ENCODE measurements at places on chromosomes 3 and 15.

DNA sequence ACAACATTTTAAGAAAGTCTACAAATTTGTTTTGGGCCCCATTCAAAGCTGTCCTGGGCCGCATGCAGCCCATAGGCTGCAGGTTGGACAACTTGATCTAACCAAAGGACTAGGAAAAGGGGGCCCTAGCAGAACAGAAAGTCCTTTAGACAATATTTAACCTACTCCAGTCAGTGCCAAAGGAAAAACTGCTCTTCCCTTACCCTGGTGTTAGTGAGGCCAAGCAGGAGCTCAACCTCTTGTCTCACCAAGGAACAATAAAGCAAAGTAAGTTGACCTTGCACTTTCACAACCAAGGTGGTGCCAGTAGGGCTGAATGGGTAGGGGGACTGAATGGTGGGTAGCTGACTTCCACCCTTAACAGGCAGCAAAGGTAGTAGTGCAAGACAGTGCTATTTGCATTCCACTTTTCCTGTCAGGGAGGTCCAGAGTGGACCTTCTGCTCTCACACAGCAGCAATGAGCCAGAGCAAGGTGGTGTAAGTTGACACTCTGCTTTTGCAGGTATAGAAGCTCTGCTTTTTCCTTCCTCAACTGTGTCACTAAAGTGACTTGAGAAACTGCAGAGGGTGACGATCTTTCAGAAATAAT lies 124.9 kb downstream of the WDR72 start:
- DNase-seq, result no peak

DNA sequence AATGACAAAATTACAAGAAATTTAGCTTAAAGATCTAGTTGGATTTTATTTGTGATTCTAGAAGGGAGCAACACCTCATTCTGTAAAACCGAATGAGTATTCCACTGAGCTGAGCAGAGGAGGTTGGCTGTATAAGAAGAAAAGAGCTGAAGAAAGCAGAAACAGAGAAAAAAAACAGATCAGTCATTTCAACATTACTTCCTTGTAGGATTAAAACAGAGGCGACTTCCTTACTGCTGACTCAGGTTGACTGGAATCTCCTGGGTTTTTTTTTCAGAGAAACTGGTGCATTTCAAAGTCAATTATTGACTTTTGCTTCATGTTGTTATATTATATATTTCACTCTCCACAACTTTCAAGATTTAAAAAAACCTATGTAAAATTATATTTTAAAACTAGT lies 368.1 kb upstream of the UBE2E2 start:
- DNase-seq, result no peak

DNA sequence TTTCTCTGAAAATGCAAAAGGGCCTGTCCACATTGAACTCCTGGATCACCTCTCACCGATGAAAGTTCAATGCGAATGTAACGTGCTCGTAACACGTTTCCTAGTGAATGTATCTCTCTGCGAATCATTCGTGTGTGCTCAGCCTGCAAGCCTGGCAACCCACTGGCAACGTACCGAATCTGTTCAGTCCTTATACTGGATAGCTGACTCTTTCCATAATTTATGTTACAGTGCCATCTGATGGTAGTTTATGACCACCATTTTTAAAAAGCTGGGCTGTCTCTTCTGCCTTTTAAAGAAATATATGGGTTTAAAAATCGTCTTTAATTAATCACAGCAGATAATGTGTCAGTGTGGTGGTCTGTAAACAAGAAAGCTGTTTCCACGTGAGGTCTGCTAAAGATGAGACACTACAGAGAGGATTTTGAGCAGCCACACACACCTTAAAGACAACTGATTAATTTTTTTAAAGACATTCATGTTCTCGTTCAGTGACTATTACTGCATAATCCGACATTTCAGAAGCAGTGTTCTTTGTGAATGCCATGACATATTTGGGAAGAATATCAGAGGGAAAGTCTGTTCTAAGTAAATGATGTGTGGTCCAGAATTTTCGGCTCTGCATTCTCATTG lies 69.4 kb upstream of the FOXP1 start:
- DNase-seq, result peak; percentile 78

GRCh38 chr3:49024449-49024848 lies 2.5 kb downstream of the NDUFAF3 start:
- no peak for DNase-seq

DNA sequence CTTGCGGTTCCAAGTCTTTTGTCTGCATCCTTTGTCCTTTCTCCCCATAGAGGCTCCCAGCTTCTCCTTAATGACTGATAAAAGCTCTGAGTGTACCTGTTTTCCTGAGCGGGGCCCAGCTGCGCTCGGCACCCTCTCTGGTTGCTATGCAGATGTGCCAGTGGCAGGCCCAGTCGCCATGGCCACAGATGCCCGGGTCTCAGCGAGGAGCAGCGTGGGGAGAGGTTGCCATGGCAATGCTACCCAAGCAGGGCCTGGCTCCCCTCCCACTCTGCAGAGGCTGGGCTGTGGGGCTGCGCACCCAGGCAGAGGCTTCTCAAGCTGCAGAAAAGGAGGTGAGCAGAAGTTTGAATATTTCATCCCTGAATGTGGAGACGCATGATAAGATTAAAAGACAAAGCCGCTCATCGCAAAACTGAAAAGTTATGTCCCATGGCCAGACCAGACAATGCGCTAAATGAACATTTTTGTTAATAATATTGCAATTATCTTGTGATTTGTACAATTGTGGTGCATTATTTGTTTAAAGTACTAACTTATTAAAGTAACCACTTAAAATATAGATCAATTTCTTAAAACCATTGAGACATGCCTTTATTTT lies 66.1 kb downstream of the TPRA1 start:
- DNase-seq, result no peak

DNA sequence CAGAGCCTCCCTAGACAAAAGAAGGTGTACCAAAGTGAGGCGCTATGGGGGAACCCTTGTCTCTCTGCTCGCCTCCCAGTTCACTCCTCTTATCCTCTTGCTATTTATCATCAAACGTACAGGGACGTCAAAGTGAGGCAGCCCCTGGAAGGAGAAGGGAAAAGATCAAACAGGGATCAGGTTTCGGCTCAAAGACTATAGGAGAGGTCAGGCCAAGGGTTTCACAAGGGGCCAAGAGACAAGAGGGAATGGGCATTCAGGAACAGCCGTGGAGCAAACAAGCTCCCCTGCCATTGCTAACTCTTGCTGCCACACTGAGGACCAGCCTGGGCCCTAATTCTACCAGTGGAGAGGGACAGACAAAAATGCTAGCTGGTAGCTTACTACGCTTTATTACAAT lies 168.7 kb downstream of the GREM1 start:
- DNase-seq, result no peak

GRCh38 chr3:65583188-65583587 lies 455.5 kb downstream of the MAGI1 start:
- DNase-seq, result no peak

DNA sequence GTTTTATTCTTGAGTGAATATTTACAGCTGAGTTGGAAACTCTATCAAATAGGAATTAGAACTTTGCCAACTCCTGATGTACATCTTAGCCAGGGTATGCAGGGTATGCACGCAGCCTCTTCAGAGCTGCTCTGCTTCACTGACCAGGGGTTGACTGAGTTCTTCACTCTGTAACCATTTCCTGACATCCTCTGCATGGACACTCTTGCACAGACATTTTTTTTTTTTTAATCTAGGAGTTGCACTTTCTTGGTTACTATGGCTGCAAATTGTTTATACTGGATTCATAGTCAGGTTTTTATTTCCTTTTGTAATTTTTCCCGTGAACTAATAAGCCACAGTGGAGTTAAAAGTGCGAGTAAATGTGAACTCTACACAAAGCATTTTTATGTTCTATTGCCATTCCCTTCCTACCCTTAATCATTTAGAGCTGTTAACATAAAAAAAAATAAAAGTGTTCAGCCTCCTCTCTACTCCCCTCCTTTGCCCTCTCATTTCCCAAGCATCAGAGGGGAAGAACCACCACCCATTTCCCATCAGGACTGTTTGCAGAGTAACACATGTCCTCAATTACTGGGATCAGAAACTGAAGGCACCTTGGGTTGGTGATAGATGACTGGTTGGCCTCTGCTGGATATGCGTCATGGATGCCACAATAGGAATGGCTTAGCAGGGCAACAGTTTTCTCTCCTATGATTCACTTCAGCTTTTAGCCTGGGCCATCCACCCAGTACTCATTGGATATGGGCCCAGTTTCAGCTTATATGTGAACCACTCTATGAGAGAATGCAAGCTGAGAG lies 54.0 kb downstream of the DUT start:
- peak; percentile 81 for DNase-seq

- no peak for DNase-seq
Measured at GRCh38 chr3:138914870-138915502, 32.0 kb downstream of the FOXL2 start.

DNA sequence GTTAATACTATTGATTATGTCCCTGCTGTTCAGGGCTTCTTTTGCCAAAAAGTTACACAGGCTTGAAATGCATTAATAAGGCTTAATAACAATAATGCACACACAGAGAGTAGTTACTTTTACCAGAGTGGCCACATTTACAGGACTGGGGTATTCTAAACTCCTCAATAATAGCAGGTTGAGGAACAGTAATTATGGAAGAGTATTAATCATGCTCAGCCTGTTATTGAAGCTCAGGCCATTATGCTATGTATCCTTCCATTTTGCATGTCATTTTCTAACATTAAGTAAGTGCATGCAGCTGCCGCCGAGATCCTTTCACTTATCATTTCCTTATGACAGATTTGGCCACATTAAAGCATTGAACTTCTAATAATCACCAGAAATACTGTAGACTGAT lies 5.7 kb downstream of the ARRDC4 start:
- DNase-seq, result no peak

GRCh38 chr3:46116996-46117395 lies 89.7 kb upstream of the XCR1 start:
- no peak for DNase-seq
